ENCODE measurements at places on chromosomes 1 and 21. TPM values are rescaled to one million over a fixed set of nuclear protein-coding genes. Genes with fewer than 3 reads are reported as not detected.

DNA sequence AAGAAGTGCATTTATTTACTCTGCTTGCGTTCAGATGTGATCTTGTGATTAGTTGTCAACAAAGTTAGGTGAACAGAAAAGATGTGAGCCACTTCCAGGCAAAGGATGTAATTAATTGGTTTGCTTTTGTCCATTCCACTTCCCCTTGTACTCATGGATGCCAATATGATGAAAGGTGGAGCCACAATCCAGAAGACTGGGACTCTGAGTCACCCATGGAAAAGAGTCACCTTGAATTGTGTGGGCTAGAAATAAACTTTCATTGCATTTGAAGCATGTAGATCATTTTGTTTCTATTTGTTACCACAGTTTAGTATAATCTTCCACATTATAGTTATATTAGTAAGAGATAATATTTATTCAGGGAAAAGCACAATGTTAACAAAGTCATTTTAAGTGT lies 684.2 kb downstream of the LTN1 start:
- DNase-seq, result no peak

Gene LYPLAL1
- 40.3 TPM for total RNA-seq

DNA sequence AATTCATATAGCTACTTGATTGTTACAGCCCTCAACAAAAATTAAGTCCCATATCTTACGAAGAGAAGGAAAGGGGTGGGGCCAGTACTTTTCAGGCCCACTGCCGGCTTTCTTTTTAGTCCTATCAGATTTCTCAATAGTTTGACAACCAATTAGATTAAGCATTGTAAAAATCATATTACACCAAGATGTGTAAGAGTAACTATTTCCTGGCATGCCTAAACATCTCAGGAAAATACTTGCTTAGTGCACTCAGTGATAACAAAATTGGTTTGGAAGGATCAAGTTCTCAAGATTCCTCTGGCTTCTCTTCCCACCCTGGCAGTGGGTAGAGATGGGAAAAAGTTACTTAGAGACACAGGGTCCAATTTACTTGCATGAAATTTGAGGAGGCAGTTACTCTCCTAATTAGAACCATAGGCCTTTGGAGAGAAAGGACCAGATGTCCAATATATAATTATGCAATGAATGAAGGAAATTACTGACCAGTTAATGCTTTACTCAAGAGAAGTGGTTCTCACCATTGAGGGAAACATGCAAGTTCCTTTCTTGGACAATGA lies 30.1 kb downstream of the STPG1 start:
- no peak for DNase-seq

Gene CACNA1S
- not detected for total RNA-seq

Gene RAD54L
- total RNA-seq, result 1.1 TPM

Gene VANGL2
- total RNA-seq, result 9.7 TPM

Gene S100A7A
- total RNA-seq, result not detected

Gene DENND2D
- 19.0 TPM for total RNA-seq

DNA sequence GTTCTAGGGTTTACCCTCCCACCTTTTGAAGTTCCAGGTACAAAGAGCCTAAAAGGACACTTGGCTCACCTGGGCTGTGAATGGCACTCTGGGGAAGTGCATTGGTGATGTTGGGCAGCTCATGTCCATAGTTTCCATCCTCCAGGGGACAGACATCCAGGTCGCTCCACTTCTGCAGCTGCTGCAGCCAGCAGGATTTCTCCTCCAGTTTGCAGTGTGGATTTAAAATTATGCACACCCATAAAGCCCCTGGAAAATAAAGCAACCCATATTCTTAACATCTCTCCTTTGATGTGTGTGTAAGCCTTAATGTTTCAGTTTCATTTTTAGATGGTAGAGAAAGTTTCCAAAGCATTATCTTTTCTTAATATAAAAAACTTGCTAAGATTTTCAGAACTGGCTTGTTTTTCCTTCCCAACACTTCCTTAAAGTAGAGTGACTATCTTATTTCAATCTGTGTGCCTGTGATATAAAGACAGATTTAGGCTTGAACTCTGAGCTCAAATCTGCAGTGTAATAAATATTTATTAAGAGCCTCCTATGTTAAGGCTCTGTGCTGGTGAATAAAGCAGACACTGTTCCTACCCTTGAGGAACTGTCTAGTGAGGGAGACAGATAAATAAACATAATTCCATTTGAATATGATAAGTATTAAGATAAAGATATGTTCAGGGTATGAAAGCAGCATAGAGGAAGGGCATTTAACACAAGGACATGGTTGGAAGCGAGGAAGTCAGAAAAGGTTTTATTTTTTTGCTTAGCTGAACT lies 39.1 kb downstream of the UROD start:
- DNase-seq, result no peak

Gene HES2
- total RNA-seq, result 0.08 TPM

DNA sequence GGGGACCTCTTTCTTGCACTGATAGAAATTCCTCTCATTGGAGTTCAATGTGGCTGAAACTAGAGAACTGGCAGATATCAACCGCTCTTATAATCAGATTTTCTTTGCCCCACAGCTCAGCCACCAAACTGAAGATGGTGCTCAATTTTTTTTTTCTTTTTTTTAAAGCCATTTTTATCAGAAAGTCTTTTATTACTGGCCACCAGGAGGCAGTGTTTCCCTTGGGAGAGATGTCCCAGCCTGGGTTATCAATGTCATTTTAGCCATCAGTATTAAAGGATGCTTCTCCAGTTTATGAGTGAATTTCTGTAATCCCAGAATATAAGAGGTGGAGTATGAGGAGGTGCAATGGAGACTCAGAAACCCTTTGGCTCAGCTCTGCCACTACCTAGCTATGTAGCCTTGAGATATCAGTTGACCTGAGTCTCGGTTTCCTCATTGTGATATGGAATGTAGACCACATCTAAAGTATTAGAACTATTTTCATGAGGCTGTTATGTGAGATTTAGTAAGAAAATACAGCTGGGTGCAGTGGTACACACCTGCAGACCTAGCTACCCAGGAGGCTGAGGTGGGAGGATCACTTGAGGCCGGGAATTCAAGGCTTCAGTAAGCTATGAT lies 27.6 kb downstream of the CD244 start:
- DNase-seq, result no peak

DNA sequence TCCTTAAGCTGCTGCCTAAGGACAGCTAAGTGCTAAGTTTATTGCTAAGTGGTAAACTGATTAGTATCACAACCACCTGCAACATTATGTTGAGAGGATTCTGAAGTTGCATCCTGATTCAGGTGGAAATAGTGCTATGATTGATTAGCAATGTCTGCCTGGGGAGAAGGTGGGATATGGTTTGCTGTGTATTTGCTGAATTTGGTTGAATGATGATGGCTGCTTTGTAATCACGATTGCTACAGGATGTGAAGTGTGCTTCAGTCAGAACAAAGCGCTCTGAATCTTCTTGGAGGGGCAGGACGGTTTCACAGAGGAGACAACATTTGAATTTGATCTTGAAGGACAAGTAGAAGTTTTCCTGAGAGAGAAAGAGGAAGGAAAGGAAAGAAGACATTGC lies 226.0 kb downstream of the ST6GALNAC3 start:
- DNase-seq, result no peak

DNA sequence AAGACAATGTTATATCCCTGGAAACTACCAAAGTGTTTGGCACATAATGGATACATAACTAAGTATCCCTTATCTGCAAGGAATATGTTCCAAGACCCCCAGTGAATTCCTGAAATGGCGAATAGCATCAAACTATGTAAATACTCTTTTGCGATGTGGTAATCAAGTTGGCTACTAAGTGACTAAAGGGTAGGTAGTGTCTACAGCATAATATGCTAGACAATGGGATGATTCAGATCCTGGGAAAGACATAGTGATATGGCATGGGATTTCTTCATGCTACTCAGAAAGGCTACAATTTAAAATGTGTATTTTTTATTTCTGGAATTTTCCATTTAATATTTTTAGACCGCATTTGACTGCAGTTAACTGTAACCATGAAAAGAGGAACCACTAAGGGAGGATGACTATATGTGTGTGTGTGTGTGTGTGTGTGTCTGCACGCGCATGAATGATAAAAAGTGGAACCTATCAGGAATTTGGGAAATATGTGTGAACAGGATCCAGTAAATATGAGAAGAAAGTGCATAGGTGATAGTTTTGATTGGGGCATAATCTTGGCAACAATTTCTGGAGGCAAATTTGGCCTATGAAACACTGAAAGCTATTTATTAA lies 1899.9 kb downstream of the NCAM2 start:
- DNase-seq, result no peak

DNA sequence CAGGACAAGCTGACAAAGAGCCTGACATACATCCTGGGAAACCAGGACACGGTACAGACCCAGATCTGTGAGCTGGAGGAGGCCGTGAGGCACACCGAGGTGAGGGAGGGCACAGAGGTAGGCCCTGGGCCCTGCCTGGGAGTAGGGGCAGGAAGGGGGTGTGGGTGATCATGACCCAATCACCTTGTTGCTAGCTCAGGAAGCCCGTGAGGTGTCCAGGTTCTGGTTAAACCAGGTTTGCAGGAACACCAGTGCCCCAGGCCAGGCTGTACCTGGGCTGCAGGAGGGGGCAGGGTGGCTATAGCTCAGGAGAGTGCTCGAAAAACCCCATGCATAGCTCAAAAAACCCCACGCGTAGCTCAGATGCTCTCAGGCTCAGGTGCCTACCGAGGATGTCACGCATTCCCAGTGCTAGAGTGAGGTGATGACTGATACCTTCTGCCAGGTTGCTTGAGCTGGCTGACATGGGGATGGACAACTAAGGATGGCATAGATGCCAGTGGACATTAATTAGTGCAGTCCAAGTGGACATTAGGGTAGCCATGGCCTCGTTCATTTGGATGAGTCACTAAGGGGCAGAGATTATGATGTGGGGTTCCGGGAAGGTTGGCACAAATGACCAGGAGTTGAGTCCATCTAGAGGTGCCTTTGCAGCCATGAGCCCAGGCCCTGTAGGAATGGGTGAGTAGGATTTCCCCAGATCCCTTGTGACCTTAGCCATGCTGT lies 3.7 kb downstream of the TRIM46 start:
- no peak for DNase-seq

GRCh38 chr1:246647113-246647512 lies 77.1 kb upstream of the SCCPDH start:
- DNase-seq, result no peak

Gene TNFSF4
- 1.4 TPM for total RNA-seq

Gene USP21
- total RNA-seq, result 36.2 TPM

DNA sequence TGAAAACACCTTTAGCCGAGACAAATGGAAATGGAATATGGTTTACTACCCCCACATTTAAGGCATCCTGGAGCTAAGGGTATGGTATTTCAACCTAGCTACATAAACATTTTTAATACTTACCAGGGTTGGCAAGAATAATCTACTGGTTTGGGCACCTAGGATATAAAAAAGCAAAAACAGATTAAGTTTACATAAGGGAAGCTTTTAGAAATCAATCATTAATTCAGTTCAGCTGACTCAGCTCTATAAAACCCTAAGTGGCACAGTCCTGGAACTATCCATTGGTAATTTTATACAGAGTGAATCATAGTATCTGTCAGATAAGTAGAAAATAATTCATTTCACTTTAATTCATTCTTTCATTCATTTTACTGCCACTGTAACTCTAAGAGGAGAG lies 355.2 kb downstream of the VAV3 start:
- DNase-seq, result no peak
